ENCODE measurements at places on chromosomes 4 and X.
A peak's percentile ranks its signal among the peaks of the same experiment; 100 is the strongest.

DNA sequence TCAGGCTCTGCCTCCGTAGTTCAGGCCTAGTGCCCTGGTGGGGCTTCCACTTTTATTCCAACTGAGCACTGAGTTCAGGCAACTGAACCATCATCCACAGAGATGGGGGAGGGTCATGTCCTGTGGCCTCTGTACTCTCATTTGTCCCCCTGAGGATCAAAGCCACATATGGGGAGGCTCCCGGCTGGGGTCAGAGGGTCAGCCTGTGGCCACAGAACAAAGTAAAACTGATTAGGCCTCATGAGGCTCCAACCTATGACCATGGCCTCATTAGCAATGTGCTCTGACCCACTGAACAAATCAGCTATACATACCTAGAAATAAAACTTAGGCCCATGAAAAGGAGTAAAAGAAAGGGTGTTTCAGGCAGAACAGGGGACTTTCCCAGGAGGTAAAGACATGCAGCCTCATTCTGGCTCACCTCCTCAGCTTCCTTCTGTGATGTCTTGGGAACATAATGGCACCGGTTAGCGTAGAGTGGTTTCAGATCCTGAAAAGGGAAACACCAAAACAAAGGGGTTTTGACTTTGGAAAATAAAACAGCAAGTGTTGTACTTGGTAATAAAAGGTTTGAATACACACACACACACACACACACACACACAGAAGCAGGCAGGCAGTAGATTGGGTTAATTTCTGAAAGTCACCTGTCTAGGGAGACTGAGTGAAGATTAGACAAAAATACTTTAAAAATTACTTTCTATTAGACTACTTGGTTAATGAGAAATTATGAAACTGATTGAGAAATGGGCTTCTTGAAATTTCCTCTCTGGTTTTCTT is 24.3 kb downstream of the TMEM255A start:
- no peak for DNase-seq

DNA sequence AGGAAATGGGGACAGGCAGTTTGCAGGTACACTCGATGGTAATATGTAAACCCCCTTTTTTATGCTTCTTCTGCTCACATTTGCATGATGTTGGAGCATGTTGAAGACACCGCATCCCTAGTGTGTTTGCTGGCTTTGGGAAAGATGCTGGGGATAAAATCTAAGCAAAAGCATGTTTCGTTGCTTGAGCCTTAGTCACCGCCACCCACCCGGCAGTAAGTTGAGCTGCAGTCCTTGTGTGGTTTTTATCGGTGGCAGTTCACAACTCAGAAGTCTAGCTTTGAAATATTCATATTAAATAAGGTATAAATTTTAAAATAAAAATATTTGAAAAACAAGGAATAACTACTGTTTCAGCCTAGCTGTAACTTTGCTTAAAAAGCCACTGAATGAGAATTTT is 21.7 kb upstream of the MND1 start:
- no peak for DNase-seq

- DNase-seq = no peak
These were observed 575.7 kb downstream of the SPOCK3 start for GRCh38 chr4:166658585-166658984.

DNA sequence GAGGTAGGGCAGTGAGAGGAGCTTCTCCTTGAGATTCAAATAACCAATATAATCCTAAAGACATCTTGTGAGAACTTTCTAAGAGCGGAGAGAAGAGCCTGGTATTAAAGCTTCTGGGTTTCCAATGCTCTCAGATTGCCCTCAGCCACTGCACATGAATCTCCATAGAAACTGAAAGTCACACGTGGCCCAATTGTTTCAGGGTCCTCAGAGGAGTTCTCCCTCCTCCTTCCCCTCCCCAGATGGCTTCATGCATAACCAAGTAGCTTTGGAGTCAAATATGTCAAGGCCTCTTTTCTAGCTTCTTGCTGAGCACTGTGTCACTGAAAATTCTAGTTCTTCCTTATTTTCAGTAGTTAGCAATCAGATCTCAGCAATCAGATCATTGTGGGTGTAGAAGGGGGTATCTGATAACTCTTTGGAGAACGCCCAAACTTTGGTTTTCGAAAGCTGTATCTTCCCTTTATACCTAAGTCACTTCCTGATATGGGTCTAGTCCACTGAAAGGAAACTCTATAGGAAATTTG is 2.2 kb downstream of the BTK start:
- DNase-seq = no peak

- DNase-seq = no peak
These were observed 392.1 kb upstream of the FRG1 start for GRCh38 chr4:189548484-189549125.

DNA sequence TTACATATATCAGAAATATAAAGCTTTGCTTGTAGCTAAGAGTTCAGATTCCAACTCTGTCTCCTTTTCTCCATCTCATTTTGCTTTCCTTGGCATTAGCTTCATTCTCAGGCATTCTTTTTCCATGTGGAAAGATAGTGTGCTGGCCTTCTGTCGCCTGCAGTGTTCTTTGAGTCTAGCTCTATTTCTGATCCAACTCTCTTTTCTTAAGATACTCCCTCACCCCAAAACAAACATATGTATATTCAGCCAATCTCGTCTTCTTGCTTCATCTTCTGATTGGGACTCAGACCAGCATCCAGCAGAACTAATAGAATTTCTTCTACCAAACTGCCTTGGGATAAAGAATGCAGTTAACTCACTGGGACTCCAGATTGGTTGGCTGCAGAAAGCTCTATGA is 532.2 kb downstream of the MID1IP1 start:
- DNase-seq = no peak

DNA sequence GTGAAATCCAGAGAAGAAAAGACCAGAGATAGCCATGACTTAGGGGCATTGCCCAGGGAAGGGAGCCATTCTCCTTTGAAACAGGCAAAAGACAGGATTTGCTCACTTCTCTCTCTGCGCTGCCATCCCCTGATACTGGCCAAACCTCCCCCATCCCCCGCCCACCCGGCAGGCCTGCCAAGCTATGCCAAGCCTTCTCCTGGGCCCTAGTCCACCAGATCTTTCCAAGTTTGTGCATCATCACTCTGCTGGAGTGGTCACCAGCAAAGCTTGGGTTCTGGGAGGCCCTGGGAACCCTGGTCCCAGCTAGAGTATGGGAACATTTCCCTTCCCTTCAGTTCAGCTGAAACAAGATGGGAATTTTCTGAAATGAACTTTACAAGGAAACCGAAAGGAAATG is 18.4 kb downstream of the EFNB1 start:
- no peak for DNase-seq

- no peak for DNase-seq
These were observed 85.9 kb downstream of the UGT8 start for GRCh38 chr4:114684462-114684861.

GRCh38 chr4:143701365-143701764 is 890 bp upstream of the FREM3 start:
- peak; percentile 15 for DNase-seq

GRCh38 chr4:97074531-97074930 is 1068.7 kb downstream of the STPG2 start:
- DNase-seq = no peak

- no peak for DNase-seq
These were observed 53.2 kb downstream of the DOCK11 start for GRCh38 chrX:118548841-118549240.

DNA sequence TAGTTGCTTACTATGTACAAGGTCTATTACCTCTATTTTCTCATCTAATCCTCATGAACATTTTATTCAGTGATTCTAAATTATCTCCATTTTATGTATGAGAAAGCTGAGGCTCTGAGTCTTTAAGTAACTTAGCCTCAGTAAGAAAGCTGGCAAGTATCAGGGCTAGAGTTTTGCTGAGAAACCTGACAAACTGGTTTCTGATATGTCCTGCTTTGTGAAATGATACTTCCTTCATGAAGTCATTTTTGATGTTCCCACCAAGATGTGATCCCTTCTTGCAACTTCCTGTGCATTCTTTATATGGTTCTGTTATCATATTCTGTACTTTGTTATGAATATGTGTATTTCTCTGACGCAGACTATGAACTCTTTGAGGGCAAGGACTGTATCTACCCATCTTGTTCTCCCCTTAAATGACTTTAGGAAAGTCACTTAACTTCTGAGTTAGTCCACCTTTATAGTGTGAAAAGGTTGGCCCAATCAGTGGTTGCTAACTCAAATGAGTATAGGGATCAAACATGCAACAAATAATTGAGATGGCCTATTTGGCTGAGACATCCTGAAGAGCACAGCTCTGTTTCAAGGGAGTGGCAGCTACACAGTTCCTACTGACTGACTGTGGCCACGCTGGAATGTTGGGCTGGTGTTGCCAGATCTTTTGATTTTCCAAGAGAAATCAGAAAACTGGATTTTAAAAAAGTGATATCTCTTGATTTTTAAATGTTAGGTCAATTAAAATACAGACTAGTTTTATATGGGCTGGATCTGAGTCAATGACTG is 127.9 kb upstream of the AMOT start:
- no peak for DNase-seq

GRCh38 chr4:88008122-88008742 is 797 bp downstream of the PKD2 start:
- no peak for DNase-seq

DNA sequence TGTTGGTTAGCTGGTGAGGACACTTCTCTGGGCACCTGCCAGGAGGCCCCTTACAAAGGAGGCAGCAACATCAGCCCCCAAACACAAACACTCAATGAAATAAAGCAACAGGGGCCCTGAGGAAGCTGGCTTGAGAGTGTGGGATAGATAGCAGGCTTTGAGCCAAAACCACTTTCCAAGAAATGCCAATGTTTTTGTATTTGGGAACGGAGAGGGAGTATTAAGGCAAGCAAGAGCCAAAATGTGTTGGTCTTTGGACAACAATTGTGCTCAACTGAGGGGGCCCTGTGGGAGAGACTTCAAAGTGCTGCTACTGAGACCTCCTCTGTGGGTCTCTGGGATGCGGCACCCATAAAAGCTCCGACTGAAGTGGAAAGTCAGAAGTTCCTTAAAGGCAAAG is 41.0 kb downstream of the RAI2 start:
- no peak for DNase-seq

GRCh38 chr4:59339631-59340030 is 1860.5 kb upstream of the ADGRL3 start:
- DNase-seq = no peak

GRCh38 chr4:177573507-177573906 is 131.3 kb upstream of the AGA start:
- DNase-seq = no peak

- DNase-seq = no peak
These were observed 216.4 kb upstream of the TET2 start for GRCh38 chr4:104930298-104930697.

- DNase-seq = peak; percentile 46
These were observed 93.3 kb downstream of the ANXA3 start for GRCh38 chr4:78644744-78645330.

DNA sequence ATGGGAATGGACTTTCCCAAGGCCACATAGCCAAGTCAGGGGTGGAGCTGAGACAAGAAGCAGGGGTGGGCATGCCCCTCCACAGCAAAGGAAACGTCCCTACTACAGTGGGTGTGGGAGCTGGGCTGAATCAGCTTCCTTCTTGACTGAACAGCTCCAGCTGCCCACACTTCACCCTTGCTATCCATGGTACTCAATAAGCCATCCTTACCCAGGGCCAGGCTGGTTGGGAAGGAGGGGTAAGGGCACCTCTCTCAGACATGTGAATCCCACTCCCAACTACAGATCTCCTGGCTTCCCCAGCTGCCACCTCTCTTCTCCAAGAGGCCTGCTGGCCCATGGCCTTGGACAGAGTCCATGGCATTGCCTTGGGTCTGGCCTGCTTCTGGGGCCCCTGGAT is 21.0 kb downstream of the LAS1L start:
- no peak for DNase-seq

- no peak for DNase-seq
These were observed 180.5 kb upstream of the RBPJ start for GRCh38 chr4:26140150-26140898.

Data from CD4-positive, alpha-beta T cell treated with Interleukin-2 at 100 ng/mL for 4 hours (primary cell).